ENCODE measurements at places on chromosomes 3 and 15.

- DNase-seq, result no peak
Measured at GRCh38 chr3:59320080-59320479, 270.3 kb upstream of the CFAP20DC start.

DNA sequence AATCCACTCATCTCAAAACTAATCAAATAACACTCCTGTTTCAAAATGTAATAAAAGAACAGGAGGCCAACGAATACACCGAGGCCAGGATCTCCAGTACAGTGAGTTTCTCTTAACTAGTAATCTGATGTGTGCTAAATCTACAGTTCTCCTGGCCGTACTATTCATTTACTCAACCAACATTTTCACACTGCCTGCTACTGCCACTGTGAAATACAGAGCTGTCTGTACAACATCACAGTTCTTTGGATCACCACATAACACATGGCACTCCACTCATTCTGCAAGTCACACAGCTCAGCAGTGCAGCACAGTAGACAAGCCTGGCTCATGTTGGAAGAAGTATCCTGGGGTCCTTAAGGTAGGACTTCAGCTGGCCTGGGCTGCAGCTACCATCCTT is 21.9 kb downstream of the RIOX2 start:
- DNase-seq, result no peak

- no peak for DNase-seq
Measured at GRCh38 chr15:95141486-95141885, 910.1 kb downstream of the MCTP2 start.

GRCh38 chr3:62951037-62951613 is 75.9 kb upstream of the CADPS start:
- DNase-seq, result no peak

DNA sequence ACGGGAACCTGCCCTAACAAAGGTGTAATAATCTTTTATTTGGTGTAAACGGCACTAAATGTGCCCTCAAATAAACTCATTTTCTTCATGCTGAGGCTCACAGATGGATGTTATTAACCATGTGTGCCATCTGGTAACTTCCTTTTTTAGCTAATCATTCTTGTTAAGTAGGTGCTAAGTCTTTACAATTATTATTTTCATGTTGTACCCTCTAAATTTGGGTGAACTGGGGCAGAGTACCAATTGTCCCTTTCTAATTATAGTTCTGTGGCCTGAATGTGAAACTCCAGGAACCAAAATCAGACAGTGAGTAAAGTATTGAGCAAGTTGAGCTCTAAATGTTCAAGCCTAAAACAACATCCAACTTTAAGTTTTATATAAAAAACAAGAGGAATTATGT is 220.7 kb upstream of the CADM2 start:
- DNase-seq, result no peak
